ENCODE measurements at places on chromosomes 2 and 18. TPM values are rescaled to one million over a fixed set of nuclear protein-coding genes. Genes with fewer than 3 reads are reported as not detected.

DNA sequence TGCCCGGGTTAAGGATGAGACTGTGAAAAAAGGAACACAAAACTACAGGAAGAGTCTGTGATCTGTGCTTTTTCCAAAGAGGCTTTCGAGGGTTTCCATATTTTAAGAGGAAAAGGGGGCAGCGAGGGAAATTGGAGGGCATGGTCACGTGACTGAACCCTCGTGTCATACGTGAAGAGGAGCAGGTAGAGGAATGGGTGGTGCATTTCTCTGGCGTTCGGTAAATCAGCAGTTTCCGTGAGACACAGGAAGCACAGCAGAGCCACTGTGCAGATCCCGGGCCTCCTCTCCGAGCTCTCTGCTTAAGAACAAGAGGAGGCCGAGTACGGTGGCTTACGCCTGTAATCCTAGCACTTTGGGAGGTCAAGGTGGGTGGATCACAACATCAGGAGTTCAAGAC is 219.7 kb downstream of the NDUFA10 start:
- no peak for DNase-seq
- H3K27me3 ChIP-seq: no peaks in the 10 kb centered on the region
- H3K4me1 ChIP-seq: peaks cover 9% of the 10 kb centered on the region
- H3K36me3 ChIP-seq: no peaks in the 10 kb centered on the region
- no peak overlapping the region for H3K4me3 ChIP-seq
- no peak overlapping the region for H3K27ac ChIP-seq

GRCh38 chr2:109189751-109190150 is 60.7 kb downstream of the SH3RF3 start:
- H3K27ac ChIP-seq: no peak overlapping the region
- no peak overlapping the region for H3K4me3 ChIP-seq
- no peak for DNase-seq
- H3K27me3 ChIP-seq: no peaks in the 10 kb centered on the region

TMEM150A gene
- total RNA-seq: 25.7 TPM

PLEK gene
- 20.7 TPM for total RNA-seq

AMER3 gene
- total RNA-seq: not detected

GRCh38 chr2:118006326-118006725 is 7.5 kb downstream of the CCDC93 start:
- H3K4me1 ChIP-seq: peaks cover under 1% of the 10 kb centered on the region
- H3K27me3 ChIP-seq: no peaks in the 10 kb centered on the region
- DNase-seq: no peak
- H3K36me3 ChIP-seq: peaks cover 30% of the 10 kb centered on the region

DNA sequence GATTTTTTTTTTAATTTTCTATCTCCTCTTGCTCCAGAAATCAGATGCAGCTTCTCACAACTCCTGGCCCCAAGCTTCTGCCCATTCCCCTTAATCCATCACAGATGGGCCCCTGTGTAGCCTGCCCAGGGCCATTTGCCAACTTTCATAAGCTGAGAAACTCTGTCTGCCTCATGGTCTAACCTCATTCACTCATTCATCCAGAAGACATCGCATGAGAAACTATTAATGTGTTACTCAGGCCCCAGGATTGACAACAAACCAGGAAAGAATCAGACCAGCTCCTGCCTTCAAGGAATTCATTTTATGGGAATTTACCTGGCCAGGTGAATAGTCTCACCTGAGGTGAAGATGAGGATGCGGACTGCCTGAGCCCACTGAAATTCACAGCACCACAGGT is 35.0 kb downstream of the SLC14A2 start:
- H3K36me3 ChIP-seq: no peaks in the 10 kb centered on the region
- H3K4me1 ChIP-seq: no peaks in the 10 kb centered on the region
- no peaks in the 10 kb centered on the region for H3K27me3 ChIP-seq
- no peak overlapping the region for H3K4me3 ChIP-seq

DNA sequence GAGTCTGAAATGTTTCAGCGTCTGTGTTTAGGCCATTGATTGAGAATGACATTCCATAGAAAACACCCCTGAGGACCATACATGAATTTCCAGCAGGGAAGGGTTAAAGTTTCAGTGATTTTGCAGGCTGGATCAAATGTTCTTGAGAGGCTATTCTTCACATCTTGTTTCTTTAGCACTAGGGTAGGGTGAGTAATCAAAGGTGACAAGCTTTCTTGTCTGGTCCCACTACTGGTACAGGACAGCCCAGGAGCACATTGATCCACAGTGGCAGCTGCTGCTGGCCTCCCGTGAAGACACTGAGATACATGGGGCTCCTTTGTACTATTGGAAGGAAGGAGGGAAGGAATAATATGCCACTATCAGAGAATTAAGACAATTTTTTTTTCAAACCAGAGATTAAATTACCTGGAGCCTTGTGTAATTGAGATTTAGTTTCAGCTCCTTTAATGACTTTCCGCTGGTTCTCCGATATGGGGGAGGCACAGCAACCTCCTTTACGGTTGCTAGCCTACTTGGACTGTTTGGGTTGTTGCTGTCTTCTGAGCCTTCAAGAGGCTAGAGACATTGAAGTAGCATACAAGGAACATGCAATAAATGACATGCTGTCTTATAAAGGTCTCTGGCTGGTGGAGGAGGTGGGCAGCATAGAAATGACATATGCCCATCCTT is 368.9 kb downstream of the SOX11 start:
- no peaks in the 10 kb centered on the region for H3K27me3 ChIP-seq
- no peak overlapping the region for H3K27ac ChIP-seq
- no peaks in the 10 kb centered on the region for H3K36me3 ChIP-seq
- H3K4me1 ChIP-seq: no peaks in the 10 kb centered on the region
- no peak overlapping the region for H3K4me3 ChIP-seq
- DNase-seq: no peak

NPPC gene
- not detected for total RNA-seq

IGFBP2 gene
- 608 TPM for total RNA-seq

DNA sequence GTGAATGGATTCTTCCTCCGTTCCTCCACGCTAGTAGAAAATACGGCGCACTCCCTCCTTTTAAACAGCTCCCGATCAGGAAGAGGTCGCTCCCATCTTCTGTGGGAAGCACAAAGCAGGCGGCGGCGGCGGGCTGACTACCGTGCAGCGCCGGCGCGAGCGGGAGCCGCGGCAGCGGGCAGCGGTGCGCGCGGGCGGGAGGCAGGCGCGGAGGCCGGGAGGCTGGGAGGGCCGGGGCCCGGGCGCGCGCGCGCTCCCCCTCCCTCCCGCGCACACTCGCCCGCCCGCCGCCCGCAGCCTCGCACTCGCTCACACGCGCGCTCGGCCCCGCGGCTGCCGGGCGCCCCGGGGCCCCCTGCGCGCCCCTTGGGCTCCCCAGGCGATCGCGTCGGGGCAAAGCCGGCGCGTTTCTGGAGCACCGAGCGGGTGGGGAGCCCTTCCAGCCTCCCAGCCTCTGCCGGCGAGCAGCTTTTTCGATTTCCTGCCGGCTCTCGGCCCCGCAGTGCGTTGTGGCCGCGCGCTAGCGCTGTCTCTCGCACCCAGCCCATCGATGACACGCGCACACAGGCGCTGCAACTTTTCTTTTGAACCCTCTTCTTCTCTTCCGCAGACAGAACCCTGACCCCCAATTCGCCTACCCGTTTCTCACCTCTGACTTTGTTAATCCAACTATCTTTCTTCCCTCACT is at the start of gene SLC8A1:
Gene SLC8A1, minus strand, starts transcription at position 173 of the 688 bp plus-strand sequence.
- H3K27me3 ChIP-seq: no peaks in the 10 kb centered on the region
- H3K4me1 ChIP-seq: peaks cover 23% of the 10 kb centered on the region
- H3K27ac ChIP-seq: peak within 1 kb of the TSS; percentile 59
- H3K4me3 ChIP-seq: peak within 1 kb of the TSS; percentile 85

EHD3 gene
- total RNA-seq: 35.8 TPM

All from thoracic aorta (tissue), 2 donors.